Head of caudate nucleus (tissue), 42 donors: ENCODE measurements at places on chromosomes 7 and 10.

- DNase-seq: no peak
Observed at GRCh38 chr10:12414278-12414989, 65.1 kb downstream of the CAMK1D start.

DNA sequence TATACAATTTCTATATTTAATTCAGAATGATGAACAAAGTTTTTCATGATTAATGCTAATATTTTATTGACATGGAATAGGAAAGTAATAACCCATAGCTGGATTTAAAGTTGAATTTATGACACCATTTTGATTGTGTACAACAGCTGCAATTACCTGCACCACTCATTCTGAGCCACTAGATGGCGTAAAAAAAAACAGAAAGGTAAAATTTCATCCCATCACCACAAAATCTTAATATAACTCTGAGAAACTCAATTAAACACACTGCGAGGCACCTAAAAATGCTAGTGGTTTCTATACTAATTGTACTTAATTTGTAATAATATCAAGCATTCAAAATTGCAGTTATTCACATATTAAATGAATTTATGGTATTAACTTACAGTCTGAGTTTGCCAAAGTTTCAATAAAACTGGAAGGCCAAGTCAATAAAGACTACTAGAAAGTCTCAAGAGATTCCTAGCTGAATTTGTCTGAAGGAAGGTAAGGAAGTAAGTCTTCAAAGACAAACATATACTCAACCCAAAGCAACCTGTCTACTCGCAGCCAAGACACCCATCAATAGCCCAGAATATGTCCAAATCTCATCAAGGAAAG lies 182.5 kb downstream of the SKAP2 start:
- DNase-seq: no peak

DNA sequence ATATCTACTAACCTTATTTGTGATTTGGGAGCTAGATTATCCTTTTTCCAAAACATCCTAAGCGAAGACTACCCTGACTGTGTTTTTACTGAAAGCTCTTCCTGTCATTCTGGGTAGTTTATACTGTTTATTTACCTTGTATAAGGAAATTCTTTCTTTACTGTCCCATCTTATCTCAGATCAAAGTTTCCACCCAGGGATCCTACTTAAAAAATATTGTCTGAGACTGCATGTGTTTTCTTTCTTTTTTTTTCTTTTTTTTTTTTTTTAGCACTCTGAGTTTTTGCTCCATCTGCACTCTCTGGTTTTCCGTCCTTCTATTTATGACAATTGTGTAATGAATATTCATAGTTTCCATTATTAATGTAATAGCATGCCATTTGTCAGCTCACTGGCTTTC lies 26.5 kb downstream of the CDK14 start:
- no peak for DNase-seq

DNA sequence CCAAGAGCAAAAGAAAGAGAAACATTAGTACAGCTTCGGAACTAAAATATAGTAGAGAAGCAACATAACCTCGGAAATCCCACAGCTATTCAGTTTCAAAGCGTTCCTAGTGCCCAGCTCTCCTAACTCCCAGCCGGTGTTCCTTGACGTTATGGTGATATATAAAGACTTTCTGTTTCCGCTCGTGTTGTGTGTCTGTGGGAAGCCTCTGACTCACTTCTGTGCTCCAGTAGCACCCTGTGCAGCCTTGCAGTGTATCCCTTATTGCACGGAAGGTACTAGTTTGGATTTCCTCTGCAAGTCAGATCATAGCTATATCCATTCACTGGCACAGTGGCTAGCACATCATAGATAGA lies 535 bp downstream of the ASAH2B start:
- no peak for DNase-seq

GRCh38 chr10:24762161-24762924 lies 38.7 kb upstream of the ARHGAP21 start:
- no peak for DNase-seq

DNA sequence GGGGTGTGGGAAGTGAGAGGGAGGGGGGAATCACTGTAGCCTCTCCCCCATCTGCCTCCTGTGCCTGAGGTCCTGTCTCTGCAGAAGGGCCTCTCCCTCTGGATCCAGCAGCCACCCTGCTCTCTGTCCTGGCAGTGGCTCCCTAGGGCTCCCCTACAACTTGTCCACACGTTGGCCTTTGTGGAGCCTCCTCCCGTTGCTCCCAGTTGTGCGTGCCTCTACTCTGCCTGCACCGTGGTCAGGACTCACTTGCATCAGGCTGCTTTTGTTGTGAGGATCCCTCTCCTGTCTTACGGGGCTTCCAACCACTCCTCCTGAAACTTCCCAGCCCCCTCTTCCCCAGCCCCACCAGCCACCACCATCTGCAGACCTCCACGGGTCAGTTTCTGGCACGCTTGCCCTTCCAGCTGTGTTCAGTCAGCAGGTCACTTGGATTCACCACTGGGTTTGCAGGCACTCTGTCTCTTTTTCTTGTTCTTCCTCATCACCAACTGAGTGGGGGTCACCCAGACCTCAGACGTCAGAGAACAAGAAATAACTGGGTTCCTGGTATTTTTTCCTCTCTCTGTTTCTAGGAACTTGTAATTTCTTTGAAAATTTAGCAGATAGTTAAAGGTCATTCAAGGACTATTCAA lies 62.3 kb downstream of the RAMP3 start:
- no peak for DNase-seq

- peak; percentile 85 for DNase-seq
Observed at GRCh38 chr7:151315038-151315655, 26.5 kb upstream of the NUB1 start.

DNA sequence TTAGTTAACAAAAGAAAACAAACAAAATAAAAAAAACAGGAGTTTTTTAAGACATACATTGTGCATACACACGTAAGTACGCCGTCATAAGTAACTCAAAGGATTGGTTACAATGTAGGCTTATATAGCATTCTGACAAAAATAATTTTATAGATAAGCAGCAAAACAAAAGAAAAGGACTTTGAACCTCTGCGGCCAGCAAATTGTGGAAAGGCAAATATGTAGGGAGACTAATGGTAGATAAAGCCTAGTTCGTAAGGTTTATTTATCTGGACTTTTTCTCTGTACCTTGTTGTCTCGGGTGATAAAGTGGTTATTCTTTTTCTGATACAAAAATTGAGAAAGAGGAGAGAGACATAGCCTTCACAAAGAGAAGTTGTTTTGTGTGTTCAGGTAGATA lies 891.9 kb downstream of the CNTNAP2 start:
- DNase-seq: no peak

DNA sequence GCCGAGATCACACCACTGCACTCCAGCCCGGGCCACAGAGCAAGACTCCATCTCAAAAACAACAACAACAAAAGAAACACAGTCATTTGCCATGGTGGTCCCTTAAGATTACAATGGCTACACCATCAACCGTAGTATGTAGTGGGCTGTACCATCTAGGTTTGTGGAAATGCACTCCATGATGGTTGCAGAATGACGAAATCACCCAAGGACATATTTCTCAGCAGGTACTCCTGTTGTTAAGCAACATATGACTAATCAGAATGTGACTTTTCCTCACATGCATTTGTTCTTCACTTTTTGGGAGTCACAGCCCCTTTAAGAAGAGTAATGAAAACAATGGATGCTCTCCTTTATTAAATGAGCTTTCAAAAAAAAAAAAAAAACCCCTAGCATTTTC lies 11.0 kb downstream of the SVIL start:
- DNase-seq: no peak

DNA sequence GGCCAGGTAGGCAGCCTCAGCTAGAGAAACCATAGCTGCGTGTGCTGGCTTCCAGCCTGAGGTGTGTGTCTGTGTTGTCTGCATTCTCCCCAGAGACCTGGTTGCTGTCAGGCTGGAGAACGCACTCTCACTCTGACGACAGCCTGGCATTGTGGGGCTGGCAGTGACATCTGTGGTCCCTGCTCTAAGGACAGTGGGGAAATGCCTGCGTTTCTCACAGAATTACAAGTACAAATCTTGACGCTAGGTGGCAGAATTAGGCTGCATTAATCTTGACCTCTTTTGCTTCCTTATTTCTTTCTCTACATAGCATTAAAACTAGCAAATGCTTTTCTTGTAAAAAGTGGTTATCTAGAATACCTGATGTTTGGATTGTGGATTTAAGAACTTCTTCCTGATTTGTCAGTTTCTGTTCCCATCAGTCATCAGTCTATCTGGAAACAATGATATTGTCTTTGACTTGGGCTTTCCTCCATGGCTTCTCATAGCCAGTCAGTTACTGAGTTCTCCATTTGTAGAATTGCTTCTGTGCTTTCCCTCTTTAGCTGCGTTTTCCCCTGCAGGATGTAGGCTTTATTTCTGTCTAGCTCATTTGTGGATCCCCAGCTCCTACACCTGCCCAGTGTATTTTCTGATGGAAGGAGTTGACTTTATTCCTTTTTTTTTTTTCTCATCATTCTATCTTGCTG lies 86.0 kb downstream of the FANK1 start:
- peak; percentile 75 for DNase-seq

GRCh38 chr7:979886-980571 lies 3.0 kb upstream of the CYP2W1 start:
- DNase-seq: no peak

- no peak for DNase-seq
Observed at GRCh38 chr7:64998865-64999164, 7.7 kb downstream of the ERV3-1 start.

- DNase-seq: no peak
Observed at GRCh38 chr7:50793947-50794570, 11.4 kb upstream of the GRB10 start.

GRCh38 chr10:119101366-119102098 lies 2.4 kb upstream of the DENND10 start:
- DNase-seq: no peak

GRCh38 chr10:81953420-81953819 lies 78.4 kb downstream of the NRG3 start:
- DNase-seq: no peak

- DNase-seq: no peak
Observed at GRCh38 chr10:6059506-6059905, 2.7 kb downstream of the IL2RA start.

DNA sequence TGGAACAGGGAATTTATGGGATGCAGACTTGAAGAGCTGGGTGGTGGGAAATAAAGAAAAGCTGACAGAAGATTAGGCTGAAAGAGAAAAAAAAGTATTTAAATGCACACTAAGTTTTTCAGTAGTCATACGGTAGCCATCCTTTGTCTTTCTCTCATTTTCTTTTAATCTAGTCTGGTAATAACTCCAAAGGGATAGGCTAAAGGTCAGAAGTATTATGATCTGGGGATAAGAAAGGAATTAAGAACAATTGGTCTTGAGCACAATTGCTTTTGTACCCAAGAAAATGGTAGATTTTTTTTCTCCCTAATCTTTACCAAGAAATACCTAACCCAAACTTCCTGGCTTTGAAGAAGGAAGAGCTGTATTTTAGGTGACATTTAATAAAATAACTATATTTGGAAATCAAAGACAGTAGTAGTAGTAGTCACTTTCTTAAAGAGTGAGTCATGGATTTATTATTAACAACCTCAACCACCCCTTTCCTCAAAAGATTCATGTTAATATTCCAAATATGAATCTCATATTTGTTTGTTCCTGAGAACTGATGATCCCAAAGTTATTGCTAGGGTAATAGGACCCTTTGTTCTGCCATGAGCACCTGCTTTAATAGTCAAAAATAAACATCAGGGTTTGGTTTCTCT lies 120.2 kb upstream of the ODAD2 start:
- DNase-seq: no peak

DNA sequence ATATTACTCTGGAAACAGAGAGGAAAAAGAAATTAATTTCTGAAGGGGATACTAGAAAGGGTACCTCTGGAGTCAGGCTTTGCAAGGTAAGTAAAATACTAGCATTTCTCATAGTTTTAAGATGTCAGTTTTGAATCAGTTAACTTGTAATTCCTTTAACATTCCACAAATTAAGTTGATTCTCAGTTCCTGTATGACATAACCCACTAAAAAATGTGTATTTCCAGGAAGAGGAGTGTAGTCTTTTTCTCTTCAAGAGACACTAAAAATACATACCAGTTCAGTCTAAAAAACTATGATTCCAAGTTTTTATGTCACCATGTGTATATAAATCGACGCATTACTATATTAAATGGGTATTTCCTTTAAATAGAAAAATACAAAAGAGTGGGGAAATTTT lies 113.2 kb downstream of the CDK6 start:
- no peak for DNase-seq

- DNase-seq: no peak
Observed at GRCh38 chr7:75876126-75876881, 2.5 kb upstream of the RHBDD2 start.

DNA sequence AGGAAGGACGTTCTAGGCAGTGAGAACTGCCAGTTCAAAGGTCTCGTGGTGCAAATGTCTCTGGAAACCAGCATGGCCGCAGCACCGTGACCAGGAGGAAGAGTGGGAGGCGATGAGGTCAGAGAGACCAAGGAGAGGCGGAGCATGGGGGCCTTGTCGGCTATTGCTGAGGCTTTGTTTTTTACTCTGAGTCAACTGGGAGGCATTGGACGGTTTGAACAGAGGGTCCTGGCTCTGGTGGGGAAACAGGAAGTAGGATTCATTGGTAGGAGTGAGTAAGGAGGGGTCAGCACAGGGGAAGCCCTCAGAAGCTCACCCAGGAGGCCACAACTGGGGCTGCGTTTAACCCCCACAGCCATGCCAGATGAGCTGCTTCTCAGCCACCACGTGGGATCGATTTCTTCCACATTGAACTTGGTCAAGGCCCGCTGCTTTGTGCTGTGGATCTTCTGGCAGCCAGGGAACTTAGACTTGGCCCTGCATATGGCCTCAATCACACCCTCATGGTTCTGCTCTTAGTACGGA lies 22.2 kb upstream of the SH2B2 start:
- no peak for DNase-seq

DNA sequence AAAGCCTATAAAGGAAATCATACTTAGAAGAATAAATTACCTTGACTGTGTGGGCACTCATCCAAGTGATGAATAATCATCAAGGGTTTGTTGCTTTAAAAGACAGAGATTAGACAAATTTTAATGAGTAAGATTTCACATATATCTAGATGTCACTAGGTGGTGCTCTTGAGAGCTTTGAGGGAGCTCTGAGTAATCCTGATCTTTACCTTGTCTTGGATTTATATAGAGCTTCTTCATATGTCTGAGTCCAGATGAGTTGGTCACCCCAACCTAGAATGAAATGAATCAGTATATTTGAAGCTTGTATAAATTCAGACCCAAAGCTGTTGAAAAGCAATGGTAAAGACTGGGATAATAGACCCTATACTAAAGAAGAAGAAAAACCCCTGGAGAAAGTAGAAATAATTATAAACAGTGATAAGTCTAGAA lies 3.7 kb downstream of the AGR2 start:
- DNase-seq: no peak

GRCh38 chr7:102983602-102984001 lies 70.8 kb downstream of the LRRC17 start:
- DNase-seq: no peak

- no peak for DNase-seq
Observed at GRCh38 chr10:79262131-79262530, 85.1 kb upstream of the PPIF start.
